GM12891 (cell line): ENCODE measurements at places on chromosomes 13 and 19.

DNA sequence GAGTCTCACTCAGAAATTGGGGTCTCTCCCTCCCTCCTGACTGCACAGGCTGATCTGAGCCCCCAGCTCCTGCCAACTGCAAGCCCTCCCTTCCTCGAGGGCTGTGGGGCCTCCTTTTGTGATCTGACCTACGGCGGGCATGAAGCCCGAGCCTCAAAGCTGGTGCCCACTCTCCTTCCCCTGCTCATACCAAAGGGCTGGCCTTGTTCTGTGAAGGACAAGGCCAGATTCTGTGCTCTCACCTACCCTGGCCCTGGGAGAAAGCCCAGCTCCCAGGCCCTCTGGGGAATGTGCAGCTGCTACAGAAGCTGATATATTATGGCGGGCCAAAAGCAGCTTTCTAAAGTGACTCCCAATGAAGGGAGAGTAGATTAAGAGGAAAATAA, 9.0 kb upstream of the ECH1 start:
- DNase-seq: no peak

GRCh38 chr19:39401549-39402345, 4.9 kb upstream of the ZFP36 start:
- no peak for DNase-seq

DNA sequence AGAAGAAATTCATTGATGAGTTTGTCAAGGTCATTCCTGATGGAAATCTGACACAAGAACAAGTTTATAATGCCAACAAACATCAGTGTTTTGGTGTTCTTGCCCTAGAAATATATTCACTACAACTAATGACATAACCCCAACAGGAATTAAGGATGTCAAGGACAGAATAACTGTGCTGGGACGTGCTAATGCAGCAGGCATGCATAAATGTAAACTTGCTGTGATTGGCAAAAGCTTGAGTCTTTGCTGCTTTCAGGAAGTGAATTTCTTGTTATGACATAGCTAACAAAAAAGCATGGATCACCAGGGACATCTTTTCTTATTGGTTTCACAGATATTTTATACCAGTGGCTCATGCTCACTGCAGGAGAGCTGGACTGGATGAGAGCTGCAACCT, 144.6 kb downstream of the KCTD12 start:
- DNase-seq: no peak

DNA sequence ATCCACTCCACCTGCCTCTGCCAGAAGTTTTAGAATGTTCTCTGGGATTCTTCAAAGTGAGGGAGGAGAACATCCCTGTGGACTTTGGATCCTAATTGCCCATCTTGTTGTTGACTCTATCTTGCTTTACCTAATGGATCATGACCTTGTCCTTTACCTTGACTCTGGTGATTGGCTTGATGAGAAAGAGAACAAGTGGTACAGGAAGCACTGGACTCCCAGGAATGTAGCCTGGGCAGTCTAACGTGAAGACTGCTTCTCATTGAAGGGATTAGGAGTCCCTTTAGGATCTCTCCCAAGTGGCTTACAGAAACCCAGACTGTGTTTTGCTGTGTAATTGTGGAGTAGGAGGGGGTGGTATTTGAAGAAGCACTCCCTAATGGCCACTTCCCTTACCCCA, 63.9 kb downstream of the SLC10A2 start:
- no peak for DNase-seq

DNA sequence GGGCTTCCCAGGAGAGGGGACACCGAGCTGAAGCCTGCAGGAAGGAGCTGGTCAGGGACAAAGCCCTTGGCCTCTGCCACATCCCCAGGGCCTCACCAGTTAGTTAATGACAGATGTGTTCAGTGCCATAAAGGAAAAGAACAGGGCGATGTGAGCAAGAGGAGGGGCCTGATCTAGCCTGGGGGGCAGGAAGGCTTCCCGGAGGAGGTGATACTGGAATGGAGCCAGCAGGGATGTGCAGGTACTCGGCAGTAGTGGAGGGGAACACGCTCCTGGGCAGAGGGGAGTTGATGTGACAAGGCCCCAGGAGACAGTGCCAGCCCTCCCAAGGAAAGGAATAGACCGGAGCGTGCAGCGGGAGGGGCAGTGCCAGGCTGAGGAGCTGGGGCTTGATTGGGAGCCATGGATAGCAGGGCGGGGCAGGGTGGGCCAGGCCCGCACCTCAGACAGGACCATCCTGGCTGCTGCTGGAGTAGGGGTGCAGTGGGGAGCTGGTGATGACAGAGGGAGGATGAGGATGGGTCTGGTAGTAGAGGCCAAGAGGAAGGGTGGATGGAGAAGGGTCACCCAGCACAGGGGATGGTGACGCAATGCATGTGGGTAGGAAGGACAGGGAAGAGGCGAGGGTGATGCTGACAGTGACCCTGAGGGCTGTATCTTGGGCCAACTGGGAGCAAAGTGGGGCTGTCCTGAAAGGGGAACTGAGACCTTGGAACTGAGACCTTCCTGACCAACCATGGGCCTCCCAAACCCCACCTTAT, 4.1 kb downstream of the C19orf33 start:
- DNase-seq: no peak

GRCh38 chr13:25920931-25921330, 130.9 kb downstream of the SHISA2 start:
- DNase-seq: no peak

DNA sequence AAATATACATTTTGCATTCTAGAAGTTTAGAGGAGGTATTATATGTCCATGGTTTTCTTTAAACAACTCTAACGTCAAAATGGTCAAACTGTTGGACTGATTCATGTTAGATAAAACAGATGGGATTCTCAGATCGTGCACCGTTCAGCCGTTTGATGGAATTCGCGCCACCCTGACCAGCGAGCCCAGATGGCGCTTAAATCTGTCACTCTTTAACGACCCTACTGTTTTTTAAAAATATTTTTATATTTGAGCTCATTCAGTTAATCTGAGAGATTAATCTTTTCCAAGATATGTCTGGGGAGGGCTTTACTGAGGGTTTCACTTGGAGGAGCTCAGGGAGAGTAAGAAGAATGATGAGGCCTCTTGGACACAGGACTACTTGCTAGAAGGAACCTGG, 164.4 kb downstream of the TM9SF2 start:
- DNase-seq: no peak

GRCh38 chr19:19170873-19171672, 1.0 kb upstream of the MEF2B start:
- DNase-seq: no peak

DNA sequence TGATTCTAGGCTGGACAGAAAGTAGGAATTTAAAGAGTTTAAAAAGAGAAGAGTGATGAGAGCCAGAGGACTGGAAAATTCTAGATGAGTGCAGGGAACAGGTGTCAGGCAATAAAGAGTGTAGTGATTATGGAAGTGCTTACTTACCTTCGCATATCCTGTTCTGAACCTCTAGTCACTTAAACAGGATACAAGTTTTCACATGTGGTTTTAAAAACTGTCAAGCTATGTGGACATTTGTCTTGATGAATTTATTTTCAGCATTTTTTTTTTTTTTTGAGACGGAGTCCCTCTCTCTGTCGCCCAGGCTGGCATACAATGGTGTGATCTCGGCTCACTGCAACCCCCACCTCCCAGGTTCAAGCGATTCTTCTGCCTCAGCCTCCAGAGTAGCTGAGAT, 34.3 kb upstream of the IL17D start:
- DNase-seq: no peak

GRCh38 chr19:4302243-4302640, at the start of gene TMIGD2:
TSS of gene TMIGD2 (minus strand) at chr19:4302389. CDS start at chr19:4302385, 4 bp downstream.
- DNase-seq: no peak

GRCh38 chr19:50551034-50551714, 17.1 kb downstream of the LRRC4B start:
- no peak for DNase-seq

DNA sequence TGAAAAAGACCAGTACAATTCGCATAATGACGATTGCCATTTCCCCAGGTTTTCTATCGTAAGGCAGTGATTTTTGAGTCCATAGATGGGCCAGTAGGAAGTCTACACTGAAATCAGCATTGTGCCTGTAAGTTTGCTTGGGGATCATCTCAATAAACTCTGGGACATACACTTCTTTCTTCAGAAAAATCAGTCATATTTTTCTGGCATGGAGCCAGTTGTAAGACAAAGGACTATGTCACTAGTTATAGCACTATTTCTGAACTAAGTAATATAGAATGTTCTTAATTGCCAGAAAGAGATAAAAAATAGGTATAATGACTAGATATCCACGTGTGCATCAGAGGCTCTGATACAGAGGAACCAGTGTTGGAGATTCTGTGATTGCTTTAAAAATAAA, 243.5 kb downstream of the LMO7 start:
- DNase-seq: no peak

- DNase-seq: no peak
Observed at GRCh38 chr13:101155920-101156319, 260.4 kb downstream of the NALCN start.

DNA sequence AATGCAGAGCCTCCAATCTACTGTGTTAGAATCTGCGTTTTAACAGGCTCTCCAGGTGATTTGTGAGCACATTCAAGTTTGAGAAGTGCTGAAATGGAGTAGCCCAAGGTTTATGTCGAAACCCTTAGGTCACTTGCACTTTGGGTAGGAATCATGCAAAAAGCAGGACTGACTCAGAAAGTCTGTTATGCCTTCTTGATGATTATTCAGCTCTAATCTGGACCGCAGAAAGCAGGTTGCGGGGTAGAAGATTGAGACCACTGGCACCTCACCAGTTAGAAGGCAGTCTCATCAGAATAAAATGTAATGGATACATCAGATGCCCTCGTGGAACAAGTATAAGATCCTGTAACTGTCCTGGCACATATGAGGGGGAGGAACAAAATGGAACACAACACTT, 326.3 kb downstream of the DCLK1 start:
- no peak for DNase-seq

DNA sequence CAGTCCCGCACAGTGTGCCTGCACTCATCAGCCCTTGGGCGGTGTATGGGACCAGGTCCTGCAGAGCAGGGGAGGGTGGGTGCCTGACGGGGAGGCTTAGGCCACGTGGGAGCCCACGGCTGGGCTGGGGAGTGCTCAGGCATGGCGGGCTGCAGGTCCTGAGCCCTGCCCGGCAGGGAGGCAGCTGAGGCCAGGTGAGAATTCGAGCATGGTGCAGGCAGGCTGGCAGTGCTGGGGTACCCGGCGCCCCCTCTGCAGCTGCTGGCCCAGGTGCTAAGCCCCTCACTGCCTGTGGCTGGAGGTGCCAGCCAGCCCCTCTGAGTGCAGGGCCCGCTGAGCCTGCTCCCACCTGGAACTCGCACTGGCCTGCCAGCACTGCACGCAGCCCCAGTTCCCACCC, 630.9 kb upstream of the PCDH20 start:
- DNase-seq: no peak

DNA sequence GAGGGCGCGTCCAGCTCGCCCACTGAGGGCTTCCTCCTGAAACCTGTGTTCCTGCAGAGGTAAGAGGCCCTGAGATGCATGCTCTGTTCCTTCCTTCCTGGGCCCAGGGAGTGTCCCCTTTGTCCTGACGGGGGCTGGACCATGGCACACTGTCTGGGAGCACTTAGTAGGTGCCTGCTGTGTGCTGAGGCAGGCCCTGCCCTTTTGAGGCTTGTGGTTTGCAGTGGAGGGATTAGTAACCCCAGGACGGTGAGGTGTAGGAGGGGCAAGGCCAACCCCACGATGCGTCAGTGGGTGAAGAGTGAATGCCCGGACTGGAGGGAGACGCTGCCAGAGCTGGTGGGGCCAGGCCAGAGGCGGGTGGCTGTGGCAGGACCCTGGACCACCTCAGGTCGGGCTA, 11.2 kb upstream of the F2RL3 start:
- no peak for DNase-seq

- DNase-seq: no peak
Observed at GRCh38 chr19:38664503-38665211, 17.2 kb downstream of the ACTN4 start.

GRCh38 chr13:23766939-23767338, 122.3 kb downstream of the MIPEP start:
- DNase-seq: no peak

DNA sequence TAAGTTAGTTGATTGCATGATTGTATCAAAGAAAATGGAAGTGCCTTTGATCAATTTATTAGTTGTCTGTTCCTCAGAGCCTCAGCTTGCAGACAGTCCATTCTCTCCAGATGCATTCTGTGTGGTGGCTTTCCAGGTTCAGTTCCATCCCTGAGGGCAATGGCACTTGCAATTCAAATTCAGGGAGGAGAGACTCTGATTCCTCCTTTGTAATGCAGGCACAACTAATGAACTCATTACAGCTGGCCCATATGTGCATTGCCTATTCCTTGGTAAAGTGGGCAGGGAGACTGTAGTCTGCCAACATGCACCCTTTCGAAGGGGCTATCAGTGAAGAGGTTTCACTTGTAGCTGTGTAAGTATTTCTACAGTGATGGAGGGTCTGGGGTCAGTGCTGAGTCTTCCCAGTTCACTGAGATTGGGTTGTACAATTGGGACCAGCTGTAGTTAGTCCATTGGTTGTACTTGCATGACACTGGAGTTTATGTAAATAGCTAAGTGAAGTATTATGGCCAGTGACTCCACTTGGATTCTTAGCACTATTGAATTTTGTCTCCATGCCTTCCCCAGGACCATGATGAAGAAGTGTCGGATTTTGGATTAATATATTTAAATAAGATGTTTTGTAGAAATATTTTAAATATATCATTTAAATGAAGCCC, 401.7 kb downstream of the GPC6 start:
- no peak for DNase-seq

- no peak for DNase-seq
Observed at GRCh38 chr13:94598281-94598680, 2.3 kb upstream of the TGDS start.

GRCh38 chr19:22332924-22333323, 46.7 kb downstream of the ZNF729 start:
- DNase-seq: no peak

DNA sequence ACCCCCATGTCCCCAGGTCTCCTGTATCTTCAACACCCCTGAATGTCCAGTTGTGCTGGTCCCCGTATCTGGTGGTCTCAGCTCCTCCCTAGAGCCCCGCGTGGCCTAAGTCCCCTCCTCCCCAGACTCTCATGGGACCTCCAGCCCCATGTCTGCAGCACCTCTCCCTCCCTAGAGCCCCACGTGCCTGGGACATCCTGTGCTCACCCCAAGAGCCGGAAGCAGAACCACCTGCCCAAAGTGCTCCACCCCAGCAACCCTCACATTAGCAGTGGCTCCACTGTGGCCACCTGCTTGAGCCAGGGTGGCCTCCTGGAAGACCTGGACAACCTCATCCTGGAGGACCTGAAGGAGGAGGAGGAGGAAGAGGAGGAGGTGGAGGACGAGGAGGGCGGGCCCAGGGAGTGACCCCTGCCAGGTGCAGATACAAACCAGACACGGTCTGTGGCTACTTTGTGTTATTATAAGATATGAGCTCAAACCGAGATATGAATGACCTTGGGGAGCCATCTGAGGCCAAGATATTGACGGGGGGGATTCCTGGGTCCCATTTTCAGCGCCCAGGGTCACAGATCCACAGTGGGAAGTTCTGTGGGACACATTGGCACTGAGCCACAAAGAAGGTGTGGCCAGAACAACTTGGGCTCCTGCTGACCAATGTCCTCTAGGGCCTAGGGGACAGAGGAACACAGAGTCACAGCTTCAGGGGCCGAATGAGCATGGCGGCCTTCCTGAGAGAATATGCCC, 6.0 kb downstream of the SHFL start:
- DNase-seq: no peak
